ENCODE measurements at places on chromosomes 3 and 15.
A peak's percentile ranks its signal among the peaks of the same experiment; 100 is the strongest.

- DNase-seq = no peak
Measured at GRCh38 chr3:46970391-46971091, 6.0 kb downstream of the CCDC12 start.

- no peak for DNase-seq
Measured at GRCh38 chr15:76533995-76534394, 197.4 kb downstream of the ISL2 start.

DNA sequence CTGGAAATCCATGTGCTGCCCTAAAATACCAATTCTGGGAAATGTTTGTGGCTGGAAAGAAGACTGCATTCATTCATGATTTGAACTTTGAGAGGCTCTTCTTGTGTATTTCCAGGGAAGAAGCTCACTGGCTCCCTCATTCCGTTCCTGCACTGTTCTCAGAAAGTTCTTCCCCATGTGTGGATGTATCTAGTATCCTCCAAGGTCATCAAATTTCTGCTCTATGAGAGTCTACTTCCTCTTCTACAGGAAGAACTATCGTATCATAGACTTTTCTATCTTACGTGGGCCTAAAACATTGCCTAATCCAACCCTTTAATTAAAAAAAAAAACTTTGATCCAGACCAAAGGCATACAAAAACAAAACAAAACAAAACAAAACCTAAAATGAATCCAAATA lies 2.9 kb downstream of the CCR3 start:
- DNase-seq = no peak

DNA sequence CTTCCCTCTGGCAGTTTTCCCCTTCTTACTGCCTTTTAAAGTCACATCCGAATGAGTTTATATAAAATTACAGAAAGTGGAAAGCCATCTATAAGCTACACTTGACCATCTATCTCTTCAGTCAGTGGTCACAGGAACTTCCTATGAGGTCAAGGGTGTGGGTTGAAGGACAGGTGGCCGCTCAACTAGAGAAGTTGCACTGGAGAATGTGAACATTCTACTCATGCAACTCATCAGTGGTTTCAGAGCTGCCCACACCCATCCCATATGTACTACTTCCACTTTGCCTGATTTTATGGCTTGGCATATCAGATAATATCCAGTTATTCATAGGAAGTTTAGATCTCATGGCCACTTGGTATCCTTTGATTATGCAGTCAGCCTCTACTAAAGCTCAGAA lies 57.4 kb upstream of the TMEM158 start:
- DNase-seq = no peak

- peak; percentile 47 for DNase-seq
Measured at GRCh38 chr15:100920516-100921135, 1.5 kb downstream of the LRRK1 start.

GRCh38 chr3:87004883-87005282 lies 13.9 kb upstream of the VGLL3 start:
- no peak for DNase-seq

DNA sequence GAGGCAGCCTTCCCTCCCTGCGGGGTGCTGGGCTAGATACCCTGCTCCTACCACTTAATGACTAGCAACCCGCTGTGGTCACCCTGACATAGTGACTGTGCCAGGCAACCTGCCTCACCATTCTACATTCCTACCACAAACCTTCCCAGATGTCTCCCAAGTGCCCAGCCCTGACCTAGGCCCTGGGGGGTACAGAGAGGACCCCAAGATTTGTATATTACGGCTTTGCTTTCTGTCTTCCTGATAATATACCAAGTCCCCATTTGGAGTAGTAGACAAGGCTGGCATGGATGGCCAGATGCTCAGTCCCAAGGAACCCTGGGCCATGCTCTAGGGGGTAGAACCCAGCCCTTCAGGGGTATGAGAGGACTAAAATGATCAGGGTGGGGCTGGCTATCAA lies 31.0 kb downstream of the ESYT3 start:
- DNase-seq = no peak

- peak; percentile 18 for DNase-seq
Measured at GRCh38 chr3:34229876-34230275, 431.4 kb downstream of the PDCD6IP start.

Data from GM12865 (cell line).